ENCODE measurements at places on chromosomes 11 and 22. TPM values are rescaled to one million over a fixed set of nuclear protein-coding genes. Genes with fewer than 3 reads are reported as not detected.

DNA sequence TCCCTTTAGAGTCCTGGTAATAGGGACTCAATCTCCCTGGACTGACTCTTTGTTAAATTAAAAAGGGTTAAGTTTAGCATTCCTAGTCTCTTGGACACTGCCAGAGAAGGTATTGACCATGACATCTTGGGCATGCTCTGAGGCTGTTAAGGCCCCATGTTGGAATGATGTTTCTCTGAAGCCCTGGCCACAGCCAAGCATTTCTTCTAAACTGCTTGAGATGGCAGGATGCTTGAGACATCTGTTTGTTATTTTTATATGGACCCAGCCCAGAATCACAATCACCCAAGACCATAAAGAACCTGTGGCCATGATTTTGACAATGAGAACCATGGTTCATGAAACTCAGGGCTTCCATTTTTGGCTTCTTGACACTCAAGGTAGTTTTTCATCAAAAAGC, 5.5 kb upstream of the ANKK1 start:
- DNase-seq: no peak

- DNase-seq: no peak
Observed at GRCh38 chr11:34502949-34503348, 10.6 kb downstream of the ELF5 start.

DNA sequence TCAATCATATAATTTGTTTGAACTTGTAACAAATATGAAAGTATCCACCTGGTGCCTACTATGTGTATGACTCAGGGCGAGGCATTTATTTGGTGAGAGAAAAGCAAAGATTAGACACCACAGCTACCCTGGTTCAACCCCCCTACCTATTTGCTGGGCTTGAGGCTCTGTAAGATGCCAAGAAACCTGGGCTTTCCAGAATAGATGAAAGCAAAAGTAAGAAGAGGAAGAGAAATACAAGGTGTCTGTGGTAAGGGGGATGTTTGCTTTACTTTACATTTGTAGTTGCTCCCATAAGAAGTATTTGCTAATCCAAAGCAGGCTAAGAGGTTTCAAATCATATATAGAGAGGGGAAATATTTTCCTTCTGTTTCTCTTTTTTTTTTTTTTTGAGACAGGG, 61.7 kb downstream of the DDI1 start:
- no peak for DNase-seq

DNA sequence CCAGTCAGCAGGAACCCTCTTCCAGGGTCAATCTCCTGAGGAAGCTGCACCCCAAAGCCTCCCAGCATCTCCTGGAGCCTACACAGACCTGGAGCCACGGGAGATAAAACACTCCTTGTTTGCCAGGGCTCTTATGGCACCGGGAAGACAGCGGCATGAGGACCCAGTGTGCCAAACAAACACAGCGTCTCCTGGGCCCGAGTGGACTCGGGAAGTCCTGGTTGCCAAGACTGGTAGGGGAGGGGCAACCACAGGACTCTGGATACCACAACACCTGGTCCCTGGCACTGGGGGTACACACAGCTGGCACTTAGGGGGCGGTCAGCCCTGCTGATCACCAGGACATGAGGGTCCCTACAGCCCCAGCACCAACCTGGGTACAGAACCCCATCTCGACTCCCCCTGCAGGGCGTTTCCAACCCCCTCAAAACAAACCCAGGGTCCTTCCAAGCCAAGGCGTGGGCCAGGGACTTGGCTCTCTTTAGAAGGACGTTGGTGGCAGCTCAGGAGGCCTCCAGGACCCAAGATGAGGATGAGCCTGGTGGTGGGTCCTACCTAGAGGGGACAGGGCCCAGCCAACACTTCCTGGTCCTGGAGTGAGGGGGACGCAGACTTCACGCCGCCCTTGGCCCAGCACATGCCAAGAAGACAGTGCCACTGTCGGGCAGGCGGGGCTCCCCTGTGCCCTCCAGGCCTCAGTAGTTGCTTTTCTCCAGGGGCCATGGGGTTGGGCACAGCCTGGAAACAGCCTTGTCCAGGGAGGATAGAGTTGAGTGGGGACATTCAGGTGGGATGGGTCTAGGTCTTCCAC, 85.0 kb downstream of the CELSR1 start:
- no peak for DNase-seq

DNA sequence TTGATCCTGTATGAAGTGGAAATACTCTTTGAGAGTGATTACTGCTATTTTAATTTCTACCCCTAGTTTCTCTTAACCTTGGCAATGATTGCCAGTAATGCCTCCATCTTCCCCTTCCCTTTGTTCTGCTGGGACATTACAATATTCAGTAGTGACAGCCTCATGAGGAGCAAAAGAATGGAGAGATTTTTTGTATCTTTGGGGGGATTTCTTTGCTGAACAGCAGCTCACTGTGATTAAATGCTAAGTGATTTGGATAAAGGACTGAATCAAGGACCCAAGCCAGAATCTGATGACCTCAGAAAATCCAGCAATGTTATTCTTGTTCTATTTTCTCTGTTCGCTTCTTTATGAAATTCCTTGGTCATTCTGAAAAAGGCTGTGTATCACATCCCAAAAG, 7.0 kb upstream of the SLC1A2 start:
- DNase-seq: no peak

- DNase-seq: no peak
Observed at GRCh38 chr11:70252844-70253243, 17.6 kb upstream of the PPFIA1 start.

DNA sequence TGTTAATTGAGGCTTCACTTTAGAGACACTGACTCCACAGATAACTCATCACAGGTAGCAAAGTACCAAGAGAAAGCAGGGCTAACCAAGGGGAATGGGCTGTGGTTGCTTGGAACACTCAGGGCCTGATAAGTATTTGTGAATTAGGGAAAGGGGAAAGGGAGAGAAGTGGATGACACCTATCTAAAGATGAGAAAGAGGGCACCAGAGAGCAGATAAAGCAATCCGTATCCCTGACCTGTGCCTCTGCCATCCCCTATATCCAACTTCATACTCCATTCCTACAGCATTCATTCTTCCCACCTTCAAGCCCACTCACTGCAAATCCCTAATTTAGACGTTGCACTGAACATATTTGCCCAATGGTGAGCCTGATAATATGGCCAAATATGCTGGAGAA, 43.0 kb upstream of the API5 start:
- DNase-seq: no peak

- DNase-seq: no peak
Observed at GRCh38 chr22:37634417-37634924, 5.0 kb upstream of the SH3BP1 start.

DNA sequence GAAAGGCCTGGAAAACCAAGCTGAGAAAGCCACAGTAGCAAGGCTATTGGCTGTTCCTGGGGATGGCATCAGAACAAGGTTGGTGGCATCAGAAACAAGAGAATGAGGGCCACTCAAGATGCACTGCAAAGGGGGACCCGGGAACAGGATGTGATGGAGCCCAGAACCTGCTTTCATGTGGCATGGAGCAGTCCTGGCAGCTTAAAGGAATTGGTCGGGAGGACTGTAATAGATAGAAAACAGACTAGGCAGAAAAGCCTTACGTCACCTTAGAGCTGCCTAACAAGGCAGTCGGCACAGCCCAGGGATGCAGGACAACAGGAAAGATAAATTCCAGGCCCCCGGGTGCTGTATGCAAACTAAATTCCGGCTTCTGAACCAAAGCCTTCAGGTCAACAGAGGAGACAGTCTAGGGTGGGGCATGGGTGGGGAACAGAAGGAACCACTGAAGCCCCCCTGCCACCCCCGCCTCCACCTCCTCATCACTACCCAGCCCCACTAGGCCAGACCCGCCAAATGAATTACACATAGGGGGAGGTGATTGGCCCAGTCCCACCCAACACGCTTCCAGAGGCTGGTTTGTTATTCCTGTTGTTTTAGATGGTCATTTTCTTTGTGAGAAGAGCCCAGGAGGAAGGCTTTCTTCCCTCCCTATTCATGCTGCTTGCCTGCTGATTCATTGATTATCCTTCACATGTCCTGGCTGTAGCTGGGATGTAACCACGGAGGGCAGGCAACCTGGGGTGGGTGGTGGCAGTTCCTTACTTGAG, 25.7 kb upstream of the LRRC55 start:
- no peak for DNase-seq

DNA sequence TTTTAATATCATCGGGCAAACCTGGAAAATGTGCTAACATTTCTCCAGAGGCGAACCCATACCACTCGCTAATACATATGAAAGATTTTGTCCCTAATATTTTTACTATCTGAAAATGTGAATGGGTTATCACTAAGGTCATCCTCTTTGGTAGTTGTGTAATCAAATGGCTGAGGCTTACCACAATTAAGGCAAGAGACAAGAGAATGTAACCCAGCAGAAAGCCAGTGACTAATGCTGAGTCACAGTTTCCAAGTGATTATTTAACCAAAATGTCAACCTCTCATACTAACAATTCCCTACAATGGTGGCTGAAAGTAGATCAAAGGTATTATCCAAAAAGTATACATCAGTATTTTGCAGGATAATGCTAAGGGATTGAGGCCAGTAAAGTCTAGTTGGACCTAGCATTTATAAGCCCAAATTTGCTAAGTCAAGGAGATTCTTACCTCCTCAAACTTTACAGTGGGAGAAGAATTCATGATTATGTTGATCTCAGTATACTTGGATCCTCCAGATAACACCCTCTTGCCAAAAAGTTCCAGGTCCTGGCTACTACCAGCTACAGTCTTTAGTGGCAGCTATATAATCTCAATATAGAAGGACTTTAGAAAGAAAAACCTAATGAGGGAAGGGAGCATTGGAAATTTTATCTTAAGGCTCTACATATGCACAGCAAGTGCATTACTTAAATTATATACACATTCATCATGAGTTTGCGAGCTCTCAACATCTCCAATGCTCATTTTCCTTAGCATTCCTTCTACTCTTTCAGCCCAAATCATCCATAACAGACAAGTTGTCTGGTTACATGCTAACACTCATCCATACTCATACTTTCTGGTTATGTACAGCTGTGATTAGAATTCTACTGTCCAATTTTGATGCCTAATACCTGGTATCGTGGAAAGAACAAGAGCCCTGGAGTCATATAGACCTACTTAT, 25.4 kb downstream of the SIK3 start:
- DNase-seq: no peak

GRCh38 chr22:36807627-36808026, 9.2 kb downstream of the PVALB start:
- DNase-seq: no peak

- DNase-seq: no peak
Observed at GRCh38 chr11:110097459-110098012, 4.3 kb downstream of the ZC3H12C start.

- no peak for DNase-seq
Observed at GRCh38 chr22:40469181-40469580, 98.8 kb downstream of the SGSM3 start.

DNA sequence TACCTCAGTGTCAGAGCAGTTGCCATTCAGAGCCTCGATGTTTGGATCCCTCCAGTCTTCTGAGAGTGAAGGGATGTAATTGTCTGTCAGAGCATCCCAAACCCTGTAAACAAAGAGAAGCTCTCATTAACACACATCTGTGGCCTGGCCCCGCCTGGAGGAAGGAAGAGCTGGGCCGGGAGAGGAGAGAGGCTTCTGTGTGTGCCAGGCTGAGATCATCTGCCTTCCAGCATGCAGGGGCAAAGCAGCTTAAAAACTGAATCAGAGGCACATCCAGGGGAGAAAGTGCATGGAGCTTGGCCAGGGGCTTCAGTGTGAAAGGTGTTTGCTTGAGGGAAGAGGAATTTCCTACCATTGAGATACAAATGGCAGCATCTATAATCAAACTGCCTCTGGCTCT, 14.5 kb downstream of the FEZ1 start:
- no peak for DNase-seq

DNA sequence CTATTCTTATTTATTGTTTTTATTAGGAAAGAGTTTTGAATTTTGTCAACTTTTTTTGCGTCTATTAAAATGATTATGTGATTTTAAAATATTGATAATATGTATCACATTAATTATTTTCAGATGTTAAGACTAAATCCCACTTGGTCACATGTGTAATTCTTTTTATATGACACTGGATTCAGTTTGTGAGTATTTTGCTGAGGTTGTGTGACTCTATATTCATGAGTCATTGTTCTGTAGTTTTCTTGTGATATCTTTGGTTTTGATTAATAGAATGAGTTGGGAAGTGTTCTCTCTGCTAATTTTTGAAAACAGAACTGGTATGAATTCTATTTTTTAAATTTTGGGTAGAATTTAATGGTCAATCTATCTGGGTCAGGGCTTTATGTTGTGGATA, 317.9 kb downstream of the ETS1 start:
- no peak for DNase-seq

ZNF70 gene
- 8.4 TPM for total RNA-seq

LGR4 gene
- total RNA-seq: 26.4 TPM

SCT gene
- not detected for total RNA-seq

OR5P2 gene
- total RNA-seq: not detected

GRAP2 gene
- total RNA-seq: 1.8 TPM

BANF1 gene
- 60.0 TPM for total RNA-seq

All from thoracic aorta (tissue), 2 donors.